ENCODE measurements at places on chromosomes 3 and 15.

DNA sequence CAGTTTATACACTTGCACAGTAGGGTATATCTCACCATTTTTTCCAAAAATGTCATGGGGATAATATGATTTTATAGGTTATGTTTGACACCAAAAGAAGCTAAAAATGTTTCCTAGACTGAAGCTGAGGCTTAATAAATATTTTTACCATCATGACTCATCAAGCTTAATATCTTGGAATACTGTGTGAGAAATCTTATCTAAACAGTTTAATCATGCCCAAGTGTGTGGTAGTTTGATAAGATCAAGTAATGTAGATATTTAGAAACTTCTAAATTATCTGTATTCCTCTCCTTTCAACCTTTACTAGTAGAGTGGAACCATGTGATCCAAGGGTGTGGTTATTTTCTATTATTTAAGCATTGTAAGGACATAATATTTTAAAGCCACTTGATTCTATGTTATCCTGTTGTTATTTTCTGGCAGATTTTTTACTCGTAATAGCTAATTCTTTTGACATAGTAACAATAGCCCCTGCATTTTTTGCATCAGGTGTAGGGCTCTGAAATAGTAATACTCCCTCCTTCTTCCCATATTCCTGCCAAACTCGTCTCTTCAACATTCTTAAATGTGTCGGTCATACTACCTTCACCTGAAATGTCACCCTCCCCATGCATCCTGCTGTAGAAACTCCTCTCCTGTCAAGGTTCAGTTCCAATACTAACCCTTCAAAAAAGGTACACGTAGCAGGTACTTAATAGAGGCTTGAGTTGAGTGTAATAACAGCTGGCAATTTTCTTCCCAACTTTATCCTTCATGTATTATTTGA lies 729.6 kb downstream of the NLGN1 start:
- no peak for DNase-seq

- DNase-seq, result no peak
Observed at GRCh38 chr3:152438706-152439105, 170.0 kb downstream of the MBNL1 start.

- no peak for DNase-seq
Observed at GRCh38 chr3:154122912-154123559, 1.8 kb downstream of the ARHGEF26 start.

GRCh38 chr3:115292131-115292530 lies 145.0 kb upstream of the ZBTB20 start:
- no peak for DNase-seq

GRCh38 chr3:98786364-98787006 lies 23.3 kb downstream of the ST3GAL6 start:
- no peak for DNase-seq

DNA sequence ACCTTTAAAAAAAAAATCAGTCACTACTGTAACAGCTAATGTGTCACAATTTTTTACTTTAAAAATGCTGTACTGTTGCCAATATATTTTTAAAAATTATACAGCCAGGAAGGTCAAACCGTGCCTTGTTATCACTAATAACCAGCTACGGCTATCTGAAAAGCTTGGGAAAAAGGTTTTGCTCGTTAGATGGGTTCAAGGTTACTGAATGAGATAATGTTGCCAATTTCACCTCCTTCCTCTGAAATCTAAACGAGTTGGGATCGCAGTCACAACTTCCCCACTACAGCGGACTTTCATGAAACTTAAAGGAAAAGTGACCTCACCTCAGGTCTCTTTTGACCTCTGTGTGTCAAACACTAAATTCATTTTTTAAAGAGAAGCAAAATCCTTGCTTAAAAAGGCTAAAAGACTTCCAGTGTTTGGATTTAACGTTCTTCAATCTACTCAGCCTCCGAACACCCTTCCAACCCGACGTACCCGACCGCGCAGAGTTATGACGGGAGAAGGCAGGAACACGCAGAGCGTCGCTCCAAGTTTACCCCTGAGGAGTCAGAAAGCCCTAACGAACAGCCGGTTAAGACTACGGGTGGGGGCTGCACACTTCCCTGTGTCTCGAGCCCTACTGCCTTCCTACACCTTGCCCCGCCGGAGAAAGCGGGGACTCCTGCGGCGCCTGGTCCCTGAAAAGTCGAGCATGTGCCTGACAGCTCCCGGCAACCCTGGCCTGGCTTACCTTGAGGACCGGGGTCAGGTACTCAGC lies 860 bp downstream of the ATG3 start:
- peak; percentile 74 for DNase-seq

DNA sequence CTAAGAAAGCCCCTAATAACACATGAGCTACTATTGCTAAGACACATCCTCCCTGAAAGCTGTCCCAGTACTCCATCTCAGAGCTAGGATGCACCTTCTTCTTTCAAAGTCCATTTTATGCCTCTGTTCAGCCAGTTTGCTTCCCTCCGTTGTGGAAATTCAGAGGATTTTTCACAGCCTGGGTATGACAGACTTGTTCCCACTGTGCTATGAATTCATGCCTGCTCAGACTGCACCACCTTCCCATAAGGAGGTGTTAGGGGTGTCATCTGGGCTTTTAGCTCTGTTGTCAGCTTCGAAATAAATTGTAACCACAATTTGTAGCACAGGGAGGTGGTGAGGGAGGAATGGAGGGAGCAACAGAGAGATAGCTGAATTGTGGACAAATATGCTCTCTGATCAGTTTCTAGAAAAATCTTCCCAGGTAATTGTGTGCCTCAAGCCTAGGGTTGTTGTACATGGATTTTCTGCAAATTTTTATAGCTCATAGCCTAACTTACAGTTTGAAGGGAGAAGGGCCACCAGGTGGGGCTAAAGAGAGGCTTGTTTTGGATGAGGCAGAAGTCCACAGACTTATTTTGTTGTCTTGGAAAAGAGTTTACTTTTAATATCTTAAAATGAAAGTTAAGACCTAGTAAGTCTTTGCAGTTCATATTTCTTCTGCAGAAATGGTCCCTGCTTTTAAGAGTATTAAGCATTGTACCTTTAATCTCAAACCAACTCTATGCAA lies 462.0 kb downstream of the PDCD6IP start:
- DNase-seq, result peak; percentile 48

GRCh38 chr3:30269751-30270445 lies 336.5 kb upstream of the TGFBR2 start:
- no peak for DNase-seq

DNA sequence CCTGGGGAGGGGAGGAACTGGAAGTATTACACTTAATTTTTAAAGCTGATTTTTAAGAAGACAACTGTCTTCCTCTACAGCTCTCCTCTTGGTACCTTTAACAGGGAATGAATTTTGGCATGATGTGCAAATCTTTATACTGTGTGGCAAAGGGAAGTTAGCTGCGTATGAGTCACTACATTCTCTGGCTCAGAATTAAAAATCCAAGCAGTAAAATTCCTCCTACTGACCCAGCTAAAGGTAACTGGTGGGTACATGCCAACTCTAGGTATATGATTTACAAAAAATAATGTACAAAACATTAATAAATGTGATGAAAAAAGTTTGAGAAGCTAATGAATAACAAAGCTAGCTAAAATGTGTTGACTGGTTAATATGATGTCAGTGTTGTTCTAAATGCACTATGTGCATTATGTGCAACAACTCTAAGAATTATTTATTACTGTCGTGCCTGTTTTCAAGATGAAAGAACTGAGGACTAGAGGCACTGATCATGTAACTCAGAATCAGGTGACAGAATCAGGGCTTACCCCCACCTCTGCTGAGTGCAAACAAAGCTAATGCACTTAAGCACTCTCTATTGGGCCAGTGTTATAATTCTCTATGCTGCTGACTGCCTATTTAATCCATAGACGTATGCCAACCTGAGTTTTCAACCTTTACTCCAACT lies 194.7 kb upstream of the CADPS start:
- peak; percentile 35 for DNase-seq

DNA sequence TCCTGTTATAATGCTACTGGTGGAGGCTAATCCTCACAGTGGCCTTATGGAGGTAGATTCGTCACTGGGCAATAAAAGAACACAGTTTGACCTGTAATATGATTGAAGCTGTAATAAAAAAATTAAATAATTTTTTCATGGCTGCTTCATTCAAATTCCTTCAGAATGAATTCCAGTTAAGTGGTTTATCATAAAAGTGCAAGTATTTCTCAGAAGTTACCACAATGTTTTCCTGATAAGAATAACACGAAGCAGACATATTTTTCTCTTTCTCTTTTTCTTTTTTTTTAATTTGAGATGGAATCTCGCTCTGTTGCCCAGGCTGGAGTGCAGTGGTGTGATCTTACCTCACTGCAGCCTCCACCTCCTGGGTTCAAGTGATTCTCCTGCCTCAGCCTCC lies 15.6 kb downstream of the B4GALT4 start:
- DNase-seq, result no peak

DNA sequence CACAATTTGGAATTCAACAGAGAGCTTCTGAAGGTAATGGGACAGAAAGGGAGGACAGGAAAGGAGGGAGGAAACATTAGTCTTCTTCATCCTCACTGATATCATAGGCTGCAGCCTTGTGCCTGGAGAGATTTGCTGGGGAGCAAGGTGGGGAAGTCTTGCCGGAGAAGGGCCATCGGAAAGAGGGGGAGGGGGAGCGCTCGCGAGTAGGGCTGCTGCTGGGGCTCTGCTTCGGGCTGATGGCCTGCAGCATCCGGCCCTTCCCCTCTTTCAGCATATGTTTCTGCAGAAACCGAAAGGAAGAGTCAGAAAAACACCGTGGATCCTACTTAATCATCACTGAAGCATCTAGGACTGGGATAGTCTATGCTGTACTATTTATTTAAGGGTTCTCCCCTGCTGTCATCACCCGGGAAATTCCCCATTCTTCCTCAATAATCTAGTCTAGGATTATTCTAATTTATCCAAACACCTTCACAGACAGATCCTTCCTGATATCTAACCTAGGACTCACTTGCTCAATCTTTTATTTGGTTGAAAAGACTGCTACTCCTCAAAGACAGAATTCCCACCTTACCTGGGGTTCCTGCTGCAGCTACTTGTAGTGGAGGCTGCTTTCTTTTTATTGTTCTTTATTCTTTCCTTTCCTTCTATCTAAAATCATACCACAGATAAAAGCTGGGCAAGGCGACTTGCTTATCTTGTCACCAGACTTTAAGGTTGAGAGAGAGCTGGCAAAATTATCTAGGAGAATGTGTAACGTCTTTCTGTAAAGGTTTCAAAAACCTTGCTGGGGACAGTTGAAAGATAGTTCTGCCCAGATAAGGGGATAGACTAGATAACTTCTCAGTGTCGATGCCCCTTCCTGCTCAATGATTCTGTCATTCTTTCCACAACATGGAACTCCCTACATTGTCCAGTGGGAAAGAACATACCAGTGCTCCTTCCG lies 22.6 kb downstream of the SLC51A start:
- DNase-seq, result no peak

DNA sequence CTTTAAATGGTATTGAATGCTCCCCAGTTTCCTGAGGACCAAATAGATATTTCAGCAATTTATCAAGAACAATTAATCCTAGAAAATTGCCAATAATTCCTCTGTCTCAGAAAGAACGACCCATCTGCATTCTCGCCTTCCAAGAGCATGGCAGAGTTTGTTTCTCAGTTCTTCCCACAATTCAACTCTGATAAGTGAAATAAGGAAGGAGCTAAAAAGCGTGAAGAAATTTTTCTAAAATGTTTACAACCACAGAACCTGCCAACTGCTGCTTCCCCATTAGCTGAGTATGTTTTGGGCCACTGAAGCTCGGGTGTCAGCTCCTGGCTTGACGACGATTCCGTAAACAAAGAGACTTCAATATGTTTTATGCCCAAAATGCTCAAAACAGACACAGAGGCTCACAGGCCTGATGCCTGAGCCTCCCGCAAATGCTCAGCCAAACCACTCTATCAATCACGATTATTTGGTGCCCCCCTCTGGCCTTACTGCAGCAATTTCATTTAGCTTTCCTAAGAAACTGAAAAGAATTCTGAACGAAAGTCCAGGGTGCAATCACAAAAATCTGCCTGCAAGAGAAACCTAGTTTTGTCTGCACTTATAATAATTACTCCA lies 259.2 kb upstream of the CCDC54 start:
- DNase-seq, result peak; percentile 72

GRCh38 chr15:100266166-100266565 lies 75.6 kb downstream of the ADAMTS17 start:
- no peak for DNase-seq

GRCh38 chr3:107525644-107526305 lies 3.0 kb downstream of the BBX start:
- peak; percentile 47 for DNase-seq

- no peak for DNase-seq
Observed at GRCh38 chr15:93067649-93068085, 21.3 kb downstream of the RGMA start.

All from NCI-H524 (cell line).